CD4-positive, alpha-beta memory T cell (primary cell): ENCODE measurements at places on chromosomes 2 and 18. TPM values are rescaled to one million over a fixed set of nuclear protein-coding genes. Genes with fewer than 3 reads are reported as not detected.

DNA sequence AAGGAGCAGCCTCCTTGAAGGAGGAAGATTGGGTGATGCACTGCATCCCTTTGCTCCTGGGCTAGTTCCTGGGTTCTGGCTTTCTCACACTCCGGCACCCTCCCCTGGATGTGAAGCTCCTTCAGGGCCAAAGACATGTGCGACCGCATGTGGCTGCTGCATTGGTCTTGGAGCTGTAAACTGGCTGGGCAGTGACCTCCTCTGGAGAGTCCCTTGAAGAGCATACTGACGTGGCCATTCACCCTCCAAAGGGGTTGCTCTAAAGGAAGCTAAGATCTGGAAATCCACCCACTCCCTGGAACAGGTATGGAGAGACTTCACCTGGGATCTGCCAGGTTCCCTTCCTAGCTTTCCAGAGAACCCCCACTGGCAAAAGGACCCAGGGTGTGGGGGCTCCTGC, 62.1 kb downstream of the TMEM17 start:
- no peak for DNase-seq

GRCh38 chr18:54086046-54086802, 138.2 kb downstream of the MBD2 start:
- DNase-seq = peak; percentile 19

DNA sequence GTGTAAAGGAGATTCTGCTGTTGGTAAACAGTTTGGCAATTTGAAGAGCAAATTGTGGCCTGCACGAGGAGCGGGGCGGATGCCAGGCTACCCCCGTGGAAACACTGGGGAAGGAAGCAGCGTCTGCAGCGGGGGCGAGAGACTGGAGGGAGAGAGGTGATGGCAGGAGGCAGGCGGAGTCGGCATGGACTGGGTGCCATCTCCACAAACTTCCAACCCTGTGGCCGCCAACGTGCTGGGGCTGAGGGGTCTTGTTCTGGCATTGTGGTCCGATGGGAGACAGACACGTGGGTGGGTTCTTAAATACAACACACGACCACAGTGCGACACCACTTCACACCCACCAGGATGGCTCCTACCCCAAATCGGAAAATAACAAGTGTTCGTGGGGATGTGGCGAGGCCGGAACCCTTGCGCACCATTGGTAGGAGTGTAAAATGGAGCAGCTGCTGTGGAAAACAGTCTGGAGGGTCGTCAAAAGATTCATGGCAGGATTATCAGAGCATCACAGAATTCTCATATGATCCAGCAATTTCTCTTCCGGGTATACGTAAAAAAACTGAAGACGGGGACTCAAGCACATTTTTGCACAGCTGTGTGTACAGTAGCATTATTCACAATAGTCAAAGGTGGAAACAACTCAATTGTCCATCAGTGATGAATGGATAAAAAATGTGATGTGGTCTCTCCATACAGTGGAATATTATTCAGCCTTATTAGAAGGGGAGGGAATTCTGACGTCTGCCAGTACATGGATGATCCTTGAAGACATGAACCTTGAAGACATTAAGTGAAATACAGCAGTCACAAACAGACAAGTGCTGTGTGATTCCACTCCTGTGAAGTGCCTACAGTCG, 82.4 kb upstream of the HPCAL1 start:
- DNase-seq = no peak

DNA sequence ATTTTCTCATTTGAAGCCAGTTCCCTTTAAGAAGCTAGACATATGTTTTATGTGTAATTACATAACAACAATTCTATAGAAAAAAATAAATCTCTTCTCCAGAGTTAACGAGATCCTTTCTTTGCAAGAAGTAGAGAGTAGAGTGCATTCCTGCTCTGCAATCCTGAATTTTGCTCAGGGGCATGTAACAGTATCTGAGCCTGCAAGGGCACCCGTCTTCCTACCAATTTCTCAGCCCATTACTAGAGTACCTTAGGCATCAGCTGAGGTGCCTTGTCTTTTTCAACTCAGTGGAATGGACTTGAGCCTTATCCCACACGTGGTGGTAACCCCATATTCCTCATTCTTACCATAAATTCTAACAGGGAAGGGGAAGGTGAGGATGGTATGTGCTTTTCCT, 205.9 kb downstream of the IKZF2 start:
- DNase-seq = no peak

- DNase-seq = no peak
Observed at GRCh38 chr18:13447621-13448334, 229.2 kb downstream of the LDLRAD4 start.

- DNase-seq = no peak
Observed at GRCh38 chr2:225512876-225513540, 113.5 kb downstream of the NYAP2 start.

DNA sequence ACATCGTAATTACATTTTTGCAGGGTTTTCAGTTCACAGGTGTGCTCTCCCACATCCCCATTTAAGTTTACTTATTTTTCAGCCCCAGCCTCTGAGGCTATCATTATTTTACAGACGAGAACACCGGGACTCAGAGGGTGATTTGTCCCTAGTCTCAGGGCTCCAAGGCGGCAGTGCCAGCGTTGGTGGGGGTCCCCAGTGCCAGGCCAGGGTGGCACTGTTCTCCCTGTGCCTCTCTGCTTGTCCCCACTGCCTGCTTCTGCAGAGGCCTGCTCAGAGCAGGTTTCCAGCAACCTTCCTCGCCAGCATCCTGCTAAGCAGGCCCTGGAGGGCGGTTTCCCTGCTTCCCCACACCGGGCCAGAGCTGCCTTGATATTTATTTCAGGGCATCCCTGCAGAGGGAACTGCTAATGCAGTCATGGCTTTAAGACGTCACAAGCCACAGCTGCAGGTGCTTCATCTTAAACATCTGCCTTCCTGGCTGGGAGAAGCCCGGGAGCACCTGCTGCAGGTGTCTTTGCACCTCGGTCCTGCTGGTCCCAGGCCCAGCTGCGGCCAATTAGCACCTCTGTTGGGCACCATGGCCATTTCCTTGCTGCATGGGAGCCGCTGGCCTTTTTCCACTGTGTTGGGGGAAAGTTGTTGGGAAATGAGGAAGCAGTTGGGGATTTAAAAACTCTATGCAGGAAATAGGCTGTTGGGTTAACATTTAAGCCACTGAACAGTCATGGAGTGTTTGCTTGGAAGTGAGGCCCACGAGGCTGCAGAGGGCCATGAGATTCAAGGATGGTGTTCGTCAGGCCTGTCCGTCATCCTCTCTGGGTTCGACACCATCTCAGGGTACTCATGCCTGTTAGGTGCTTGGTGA, 22.8 kb downstream of the HPCAL1 start:
- DNase-seq = no peak

GRCh38 chr2:228657807-228658402, 476.4 kb upstream of the SPHKAP start:
- DNase-seq = no peak

GRCh38 chr18:9417073-9417851, 58.1 kb upstream of the RALBP1 start:
- no peak for DNase-seq

GRCh38 chr2:101517758-101518271, 42.9 kb upstream of the RFX8 start:
- no peak for DNase-seq

DNA sequence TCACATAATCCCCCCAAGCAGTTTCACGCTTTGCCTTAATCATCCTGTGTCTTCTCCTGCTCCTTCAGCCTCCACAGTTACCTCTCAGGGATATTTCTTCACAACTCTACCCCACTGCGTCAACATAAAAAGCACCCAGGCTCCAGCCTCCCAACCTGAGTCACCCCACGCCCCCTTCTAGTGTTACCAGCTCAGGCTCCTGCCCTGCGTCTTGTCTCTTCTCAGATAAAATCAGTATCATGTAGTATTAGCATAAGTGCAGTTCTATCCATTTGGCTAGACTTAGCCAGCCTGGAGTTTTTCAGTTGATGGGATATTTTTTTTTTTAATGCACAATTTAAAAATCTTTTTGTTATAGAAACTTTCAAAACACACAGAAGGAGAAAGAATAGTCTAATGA, 9.6 kb upstream of the PELI1 start:
- DNase-seq = no peak

DNA sequence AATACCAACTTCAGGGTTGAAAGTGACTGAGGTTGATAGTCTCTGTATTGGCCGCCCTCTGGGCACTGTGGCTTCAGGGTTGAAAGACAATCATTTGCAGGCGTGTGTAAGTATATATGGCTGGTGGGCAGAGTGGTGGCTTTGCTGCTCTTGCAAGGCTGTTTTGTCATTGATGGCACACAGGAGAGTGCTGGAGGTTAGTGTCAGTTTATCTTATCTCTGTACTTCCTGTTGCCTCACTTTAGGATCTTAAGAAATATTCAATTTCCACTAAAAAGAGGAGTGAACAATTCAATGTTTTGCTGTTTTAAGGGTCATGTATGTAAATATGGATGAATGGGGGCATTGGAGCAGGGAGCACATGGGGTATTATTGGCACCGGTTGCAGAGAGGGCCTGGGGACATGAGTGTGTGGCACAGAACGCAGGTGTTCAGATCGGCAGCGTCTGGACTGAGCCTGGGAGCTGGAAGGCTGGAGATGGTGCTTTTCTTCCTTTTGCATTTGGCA, 51.5 kb downstream of the NCK2 start:
- peak; percentile 49 for DNase-seq

DNA sequence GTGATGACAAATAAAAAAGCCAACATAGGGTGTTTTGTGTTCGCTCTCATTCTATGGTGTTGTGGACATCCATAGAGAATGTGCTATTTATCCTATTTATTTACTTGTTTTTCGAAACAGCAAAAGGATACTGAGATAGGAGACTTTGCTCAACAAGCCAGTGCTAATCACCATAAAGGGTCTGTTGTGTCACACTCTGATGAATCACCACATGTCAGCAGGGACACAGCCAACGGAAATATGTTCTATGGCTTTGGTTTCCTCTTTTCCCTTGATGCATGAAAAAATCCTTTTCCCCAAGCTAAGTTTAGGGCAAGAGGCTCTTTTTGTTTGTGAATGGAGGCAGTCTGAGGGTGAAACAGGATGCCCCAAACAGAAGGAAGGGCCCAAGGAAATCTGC, 154.3 kb downstream of the RNF152 start:
- no peak for DNase-seq

The KATNAL2 gene
- 2.1 TPM for total RNA-seq

The AQP12A gene
- total RNA-seq = not detected

The RSAD2 gene
- 3.8 TPM for total RNA-seq

The RNASEH1 gene
- total RNA-seq = 22.0 TPM
